ENCODE measurements at places on chromosomes 3 and 15. TPM values are rescaled to one million over a fixed set of nuclear protein-coding genes. Genes with fewer than 3 reads are reported as not detected.

PLCL2 gene
- total RNA-seq, result 42.9 TPM

XCR1 gene
- total RNA-seq, result not detected

DNA sequence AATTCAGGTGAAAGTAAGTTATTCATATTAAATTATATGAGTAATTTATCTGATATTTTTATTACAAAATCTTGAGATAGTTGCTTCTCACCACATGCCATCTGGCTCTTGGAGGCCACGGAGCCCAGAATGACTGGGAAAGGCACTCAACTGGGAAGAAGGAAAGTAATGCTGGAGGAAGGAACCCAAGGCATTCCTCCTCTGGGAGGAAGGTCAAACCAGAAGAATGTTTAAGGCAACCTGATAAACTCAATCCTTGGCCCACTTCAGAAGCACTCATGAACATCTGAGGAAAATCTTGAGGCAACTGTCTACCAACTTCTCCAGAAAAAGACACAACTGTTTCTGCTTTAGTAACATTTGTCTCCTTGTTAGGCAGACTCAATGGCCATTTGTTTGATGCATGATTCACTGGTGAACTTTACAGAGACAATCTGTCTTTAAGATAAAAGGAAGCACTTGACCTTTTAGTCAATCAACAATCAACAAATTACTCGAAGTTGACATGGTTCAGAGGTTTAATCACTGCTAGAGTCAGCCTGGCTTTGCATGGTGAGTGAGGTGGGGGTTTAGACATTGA, 261.4 kb upstream of the MME start:
- H3K27me3 ChIP-seq, result no peaks in the 10 kb centered on the region
- H3K36me3 ChIP-seq, result no peaks in the 10 kb centered on the region
- no peak for DNase-seq
- no peak overlapping the region for H3K4me3 ChIP-seq

DNA sequence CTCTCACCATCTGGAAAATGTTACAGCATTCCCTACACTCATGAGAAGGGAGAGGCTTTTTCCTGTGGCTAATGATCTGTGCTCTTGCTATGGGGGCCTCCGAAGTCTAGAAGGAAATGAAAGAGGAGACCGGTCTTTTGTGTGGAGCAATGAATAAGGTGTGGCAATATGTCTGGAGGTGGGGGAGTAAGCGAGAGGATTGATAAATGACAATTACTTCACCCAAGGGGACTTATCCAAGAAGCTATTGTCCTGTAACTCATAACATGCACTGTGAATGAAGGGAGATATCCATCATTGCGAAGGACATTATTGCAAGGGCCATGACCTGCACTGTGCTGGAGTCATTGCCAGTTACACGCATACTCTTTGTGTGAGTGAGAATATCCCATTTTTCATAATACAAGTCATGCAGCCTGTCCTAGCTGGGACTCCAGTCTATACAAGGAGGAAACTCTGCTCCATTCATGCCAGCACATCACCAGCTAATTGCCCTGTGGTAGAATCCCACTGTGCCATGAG, 37.7 kb upstream of the SYNPR start:
- DNase-seq, result no peak
- no peaks in the 10 kb centered on the region for H3K27me3 ChIP-seq
- no peak overlapping the region for H3K4me3 ChIP-seq
- H3K36me3 ChIP-seq, result no peaks in the 10 kb centered on the region
- no peaks in the 10 kb centered on the region for H3K4me1 ChIP-seq

- H3K4me3 ChIP-seq, result no peak overlapping the region
- peaks cover 18% of the 10 kb centered on the region for H3K4me1 ChIP-seq
- peaks cover 32% of the 10 kb centered on the region for H3K27me3 ChIP-seq
- H3K27ac ChIP-seq, result no peak overlapping the region
- no peaks in the 10 kb centered on the region for H3K36me3 ChIP-seq
These were observed 120.7 kb downstream of the LMLN start for GRCh38 chr3:198080521-198081384.

C3orf49 gene
- total RNA-seq, result not detected

CCR9 gene
- total RNA-seq, result not detected

LTF gene
- not detected for total RNA-seq

DNA sequence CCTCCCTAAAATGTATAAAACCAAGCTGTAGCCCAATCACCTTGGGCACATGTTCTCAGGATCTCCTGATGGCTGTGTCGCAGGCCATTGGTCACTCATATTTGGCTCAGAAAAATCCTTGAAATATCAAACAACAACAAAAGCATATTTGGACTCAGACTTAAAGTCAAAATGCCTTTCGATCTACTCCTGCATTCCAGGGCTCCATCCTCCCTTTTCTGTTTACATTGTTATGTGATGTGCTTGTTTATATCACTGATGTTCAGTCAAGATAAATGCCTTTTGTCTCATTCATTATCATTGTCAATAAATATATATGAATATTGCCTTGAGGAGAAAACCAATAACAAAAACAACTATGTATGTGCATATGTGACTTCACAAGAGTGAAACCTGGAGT, 31.7 kb downstream of the HGD start:
- H3K4me1 ChIP-seq, result no peaks in the 10 kb centered on the region
- H3K27me3 ChIP-seq, result peaks cover 5% of the 10 kb centered on the region
- H3K27ac ChIP-seq, result no peak overlapping the region

GRCh38 chr15:31382713-31383045, 56.0 kb downstream of the KLF13 start:
- DNase-seq, result no peak
- H3K36me3 ChIP-seq, result peaks cover 43% of the 10 kb centered on the region
- no peaks in the 10 kb centered on the region for H3K27me3 ChIP-seq
- H3K27ac ChIP-seq, result no peak overlapping the region

DNA sequence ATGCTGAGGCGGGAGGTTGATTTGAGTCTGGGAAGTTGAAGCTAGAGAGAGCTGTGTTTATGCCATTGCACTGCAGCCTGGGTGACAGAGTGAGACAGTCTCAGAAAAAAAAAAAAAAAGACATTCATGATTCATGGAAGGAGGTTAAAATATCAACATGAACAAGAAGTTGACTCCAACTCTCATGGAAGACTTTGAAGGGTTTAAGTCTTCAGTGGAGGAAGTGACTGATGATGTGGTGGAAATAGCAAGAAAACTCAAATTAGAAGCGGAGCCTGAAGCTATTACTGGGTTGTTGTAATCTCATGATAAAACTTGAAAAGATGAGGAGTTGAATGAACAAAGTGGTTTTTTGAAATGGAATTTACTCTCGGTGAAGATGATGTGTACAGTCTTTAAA, 491.8 kb downstream of the SQOR start:
- no peak overlapping the region for H3K4me3 ChIP-seq
- H3K27me3 ChIP-seq, result no peaks in the 10 kb centered on the region
- H3K36me3 ChIP-seq, result no peaks in the 10 kb centered on the region
- H3K27ac ChIP-seq, result no peak overlapping the region

- peaks cover 19% of the 10 kb centered on the region for H3K27me3 ChIP-seq
- no peak for DNase-seq
- no peak overlapping the region for H3K27ac ChIP-seq
- no peaks in the 10 kb centered on the region for H3K36me3 ChIP-seq
These were observed 3.4 kb upstream of the MITF start for GRCh38 chr3:69735893-69736292.

DNA sequence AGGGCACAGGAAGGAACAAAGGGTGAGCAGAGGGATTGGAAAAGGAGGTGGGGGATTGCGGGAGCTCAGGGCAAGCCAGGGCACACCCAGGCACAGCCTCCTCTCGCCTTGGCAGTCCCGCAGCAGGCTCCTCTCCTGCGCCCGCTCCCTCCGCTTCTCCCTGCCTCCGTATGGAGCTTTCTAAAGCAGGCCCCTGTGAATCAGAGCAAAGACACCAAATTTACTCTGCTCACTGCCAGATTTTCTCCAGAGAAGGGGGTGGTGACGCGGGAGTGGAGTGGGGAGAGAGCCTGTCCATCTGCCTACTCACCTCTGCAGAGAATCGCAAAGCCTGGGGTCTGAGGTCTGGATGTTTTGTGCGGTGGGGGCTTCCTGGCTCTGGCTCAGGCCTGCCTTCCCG, 20.0 kb downstream of the ATP2B2 start:
- no peaks in the 10 kb centered on the region for H3K36me3 ChIP-seq
- no peak for DNase-seq
- H3K4me1 ChIP-seq, result no peaks in the 10 kb centered on the region
- no peak overlapping the region for H3K4me3 ChIP-seq

IRAK2 gene
- 3.6 TPM for total RNA-seq

DNA sequence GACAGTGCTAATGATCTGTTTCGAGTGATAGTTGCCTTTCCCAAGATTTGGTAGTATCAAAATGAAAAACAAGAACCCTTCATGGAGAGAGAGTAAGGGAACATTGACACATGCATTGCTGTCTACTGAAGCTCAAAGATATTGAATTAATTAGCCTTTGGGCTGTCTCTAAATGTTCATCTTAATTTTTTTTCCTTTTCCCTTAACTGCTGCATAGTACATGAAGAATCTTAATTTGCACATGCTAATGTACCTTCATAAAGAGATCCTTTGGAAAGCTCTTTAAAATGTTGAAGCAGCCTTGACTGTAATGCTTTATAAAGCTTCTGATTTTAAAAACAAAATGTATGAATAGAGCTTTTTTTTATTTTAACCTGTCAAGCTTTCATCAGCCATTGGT, 452.2 kb downstream of the TUSC7 start:
- H3K4me1 ChIP-seq, result no peaks in the 10 kb centered on the region
- no peaks in the 10 kb centered on the region for H3K27me3 ChIP-seq
- no peak overlapping the region for H3K27ac ChIP-seq
- H3K4me3 ChIP-seq, result no peak overlapping the region
- no peak for DNase-seq

GRCh38 chr3:42518800-42519567, 16.5 kb downstream of the VIPR1 start:
- H3K4me3 ChIP-seq, result no peak overlapping the region
- H3K36me3 ChIP-seq, result no peaks in the 10 kb centered on the region
- DNase-seq, result no peak
- no peaks in the 10 kb centered on the region for H3K4me1 ChIP-seq

PSTPIP1 gene
- total RNA-seq, result 169 TPM

GRCh38 chr3:144369129-144369879, 397.7 kb downstream of the DIPK2A start:
- H3K27me3 ChIP-seq, result no peaks in the 10 kb centered on the region
- no peaks in the 10 kb centered on the region for H3K4me1 ChIP-seq
- no peaks in the 10 kb centered on the region for H3K36me3 ChIP-seq
- H3K4me3 ChIP-seq, result no peak overlapping the region
- DNase-seq, result no peak

EPHA3 gene
- total RNA-seq, result not detected

GRCh38 chr15:63473007-63473748, 31.2 kb upstream of the USP3 start:
- DNase-seq, result no peak
- H3K27ac ChIP-seq, result no peak overlapping the region
- H3K4me3 ChIP-seq, result no peak overlapping the region
- no peaks in the 10 kb centered on the region for H3K36me3 ChIP-seq
- H3K27me3 ChIP-seq, result no peaks in the 10 kb centered on the region

DNA sequence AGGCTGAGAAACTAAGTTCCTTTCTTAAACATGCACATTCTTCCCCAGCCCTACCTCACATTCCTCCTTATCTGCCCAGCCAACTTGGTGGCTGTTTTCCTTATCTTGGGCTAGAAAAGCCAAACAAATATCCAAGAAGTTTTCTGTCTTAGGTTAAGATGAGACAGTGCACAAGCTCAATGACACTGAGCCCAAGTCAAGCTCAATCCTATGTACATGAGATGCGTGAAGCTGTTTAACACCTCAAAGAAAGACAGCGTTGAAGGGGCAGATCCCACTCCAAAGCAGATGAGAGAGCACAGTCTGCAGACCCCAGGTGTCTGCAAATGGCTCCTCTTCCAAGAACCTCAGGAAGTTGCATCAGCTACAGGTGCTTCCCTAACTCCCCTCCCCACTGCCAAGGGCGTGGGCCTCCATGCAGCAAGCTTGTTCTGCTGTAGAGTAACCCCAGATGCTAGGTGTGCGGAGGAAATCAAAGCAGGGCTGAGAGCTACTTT, 16.6 kb downstream of the LRRC2 start:
- no peak overlapping the region for H3K27ac ChIP-seq
- H3K4me3 ChIP-seq, result no peak overlapping the region
- H3K4me1 ChIP-seq, result peaks cover 5% of the 10 kb centered on the region
- no peaks in the 10 kb centered on the region for H3K27me3 ChIP-seq

DNA sequence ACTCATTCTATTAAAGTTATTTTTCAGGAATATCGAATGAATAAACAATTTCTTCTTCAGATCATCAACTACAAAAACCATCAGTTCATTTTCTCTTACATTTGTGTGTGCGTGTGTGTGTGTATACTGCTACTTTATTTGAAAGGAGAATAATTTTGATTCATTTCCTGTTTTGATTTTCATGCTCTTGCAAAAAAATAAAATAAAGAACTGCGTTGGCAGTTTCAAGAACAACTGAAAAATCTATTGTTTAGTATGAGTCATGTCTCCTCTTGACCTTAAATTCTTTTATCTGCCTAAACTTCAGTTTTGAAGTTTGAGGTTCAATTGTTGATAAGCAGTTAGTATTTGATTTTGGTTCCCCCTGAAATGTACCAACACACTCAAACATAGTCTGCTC, 540.8 kb downstream of the FGF12 start:
- H3K27me3 ChIP-seq, result no peaks in the 10 kb centered on the region
- no peak overlapping the region for H3K4me3 ChIP-seq
- no peaks in the 10 kb centered on the region for H3K4me1 ChIP-seq
- H3K27ac ChIP-seq, result no peak overlapping the region

ZNF660 gene
- not detected for total RNA-seq

GRCh38 chr3:116809208-116809607, 99.6 kb downstream of the TUSC7 start:
- H3K36me3 ChIP-seq, result no peaks in the 10 kb centered on the region
- DNase-seq, result no peak
- no peak overlapping the region for H3K4me3 ChIP-seq

POTEB2 gene
- not detected for total RNA-seq
